ENCODE measurements at places on chromosomes 12 and 14.

DNA sequence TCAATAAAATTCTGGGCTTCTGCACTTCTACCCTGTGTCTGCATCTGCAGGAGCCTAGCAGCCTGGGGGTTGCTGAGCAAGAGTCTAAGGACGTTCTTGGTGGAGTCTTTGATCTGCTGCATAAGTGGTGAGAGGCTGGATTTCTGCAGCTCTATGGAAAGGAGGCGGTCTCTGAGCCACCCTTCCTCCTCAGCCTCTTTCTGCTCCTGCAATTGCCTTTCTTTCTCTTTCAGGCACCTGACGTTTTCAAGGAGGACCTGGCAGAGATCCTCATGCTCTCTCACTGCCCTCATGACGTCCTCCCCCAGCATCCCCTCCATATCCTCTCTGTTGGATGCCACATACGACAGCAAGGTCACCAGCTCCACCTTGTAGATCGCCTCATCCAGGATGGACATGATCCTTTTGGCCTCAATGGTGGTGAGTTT is 13.6 kb upstream of the TPCN1 start:
- no peak for DNase-seq

DNA sequence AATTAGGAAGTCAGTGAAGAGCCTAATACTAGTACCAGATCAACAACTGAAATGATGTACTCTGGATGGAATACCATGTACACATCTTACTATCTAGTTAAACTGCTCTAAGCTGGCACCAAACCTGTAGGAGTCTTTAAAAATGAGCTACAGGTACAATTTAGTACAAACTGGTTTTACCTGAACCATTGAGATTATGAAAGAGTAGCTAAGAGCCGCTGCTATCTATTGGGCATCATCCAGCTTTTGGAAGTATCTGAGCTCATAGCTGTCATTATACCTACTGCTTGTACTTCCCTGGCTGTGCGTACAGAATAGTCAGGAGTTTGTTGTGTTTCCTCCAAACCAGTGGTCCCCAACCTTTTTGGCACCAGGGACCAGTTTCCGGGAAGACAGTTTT is 12.4 kb downstream of the TBC1D30 start:
- no peak for DNase-seq

DNA sequence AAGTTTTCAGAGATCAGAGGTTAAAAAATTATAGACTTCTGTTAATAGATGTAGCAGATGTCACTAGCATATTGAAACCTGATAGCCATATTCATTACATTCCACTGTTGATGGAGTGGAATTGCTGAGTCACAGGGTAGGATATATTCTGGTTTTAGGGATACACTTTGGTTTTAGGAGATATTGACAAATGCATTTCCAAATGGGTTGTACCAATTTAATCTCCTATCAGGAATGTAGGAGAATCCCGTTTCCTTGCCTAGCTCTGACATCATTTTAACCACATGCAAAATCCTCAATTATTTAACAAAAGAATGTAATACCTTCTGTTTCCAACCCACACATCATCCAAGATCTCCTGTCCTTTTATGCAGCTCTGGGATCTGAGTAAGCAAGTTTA is 30.7 kb upstream of the ESR2 start:
- no peak for DNase-seq

GRCh38 chr12:22064968-22065367 is 18.9 kb downstream of the CMAS start:
- DNase-seq, result no peak

DNA sequence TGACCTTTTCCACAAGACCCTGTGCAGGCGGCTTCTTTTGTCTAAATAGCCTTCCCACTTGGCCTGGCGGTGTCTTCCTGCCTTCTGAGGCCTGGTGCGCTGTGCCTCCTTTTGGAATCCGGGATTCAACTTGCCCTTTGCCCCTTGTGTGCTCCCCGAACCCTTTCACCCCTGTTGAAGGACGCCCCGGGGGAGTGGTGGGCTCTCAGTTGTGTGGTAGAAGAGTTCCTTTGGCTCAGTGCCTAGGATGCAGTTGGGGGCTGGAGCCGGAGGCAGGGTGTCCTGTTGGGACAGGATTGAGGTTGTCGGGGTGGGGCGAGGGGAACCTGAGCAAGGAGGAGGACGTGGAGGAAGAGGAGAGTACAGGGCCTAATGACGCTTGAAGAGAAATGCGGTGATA is 34.5 kb downstream of the KLC1 start:
- DNase-seq, result no peak

DNA sequence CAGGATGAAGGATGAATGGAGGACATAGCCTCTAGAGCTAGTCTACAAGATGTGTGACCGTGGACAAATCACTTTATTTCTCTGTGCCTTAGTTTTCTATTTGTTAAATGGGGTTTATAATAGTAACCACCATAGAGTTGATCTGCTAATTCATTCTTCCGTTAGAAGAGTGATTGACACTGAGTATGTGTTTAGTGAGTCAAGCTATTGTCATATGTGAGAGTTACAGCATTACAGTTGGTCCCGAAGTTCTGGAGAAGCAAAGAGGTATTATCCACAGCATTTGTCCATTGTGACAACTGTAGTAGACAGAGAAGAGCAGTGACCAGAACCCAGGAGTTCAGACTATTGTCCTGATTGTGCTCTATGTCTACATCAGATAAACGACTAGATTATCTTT is 14.1 kb downstream of the FAR2 start:
- no peak for DNase-seq

DNA sequence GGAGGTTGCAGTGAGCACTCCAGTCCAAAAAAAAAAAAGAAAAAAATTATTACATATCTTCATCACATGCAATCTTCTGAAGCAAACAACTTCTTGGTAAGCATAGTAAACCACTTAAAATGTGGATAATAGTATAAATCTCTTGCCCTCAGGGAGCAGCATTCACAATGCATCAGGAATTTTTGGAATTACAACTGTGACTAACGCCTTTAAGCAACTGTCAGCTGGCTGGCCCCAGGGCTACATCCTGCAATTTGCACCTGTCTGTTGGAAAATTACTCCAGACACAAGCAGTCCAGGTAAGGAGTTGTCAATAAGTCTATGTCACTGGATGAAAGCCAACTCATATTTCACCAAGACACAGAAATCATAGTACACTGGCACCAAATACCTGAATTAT is 5.5 kb upstream of the SLC7A7 start:
- DNase-seq, result no peak

- no peak for DNase-seq
These were observed 10.5 kb downstream of the CACNA2D4 start for GRCh38 chr12:1907652-1908611.

DNA sequence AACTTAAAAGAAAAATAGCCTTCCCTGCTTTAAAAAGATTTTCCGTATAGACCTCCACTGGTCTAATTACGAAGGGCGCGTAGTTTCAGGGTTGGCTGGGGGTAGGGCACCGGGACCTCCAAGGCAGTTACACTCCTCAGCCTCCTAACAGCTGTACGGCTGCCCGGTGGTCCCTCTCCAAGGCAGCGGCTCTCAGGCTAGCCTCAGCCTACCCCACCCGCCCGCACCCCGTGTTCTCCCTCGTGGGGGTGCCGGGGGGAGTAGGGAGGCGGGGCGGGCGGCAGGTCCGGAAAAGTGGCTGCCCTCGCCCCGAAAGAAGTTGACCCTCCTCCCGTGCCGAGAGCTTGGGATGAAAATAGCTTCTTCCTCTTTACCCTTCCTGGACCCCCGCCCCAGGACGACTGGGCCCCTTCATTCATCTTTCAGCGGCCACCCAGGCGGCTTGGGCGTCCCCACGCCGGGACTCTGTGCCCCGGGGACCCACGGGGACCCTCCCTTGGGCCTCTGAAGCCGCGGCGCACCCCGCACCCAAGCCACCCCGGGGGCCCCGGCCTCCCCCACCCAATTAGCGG is 991 bp upstream of the RCOR1 start:
- DNase-seq, result peak; percentile 37

- DNase-seq, result no peak
These were observed 133.7 kb downstream of the PAPOLA start for GRCh38 chr14:96635850-96636249.
